HCT116 (cell line): ENCODE measurements at places on chromosomes 3 and 15.

DNA sequence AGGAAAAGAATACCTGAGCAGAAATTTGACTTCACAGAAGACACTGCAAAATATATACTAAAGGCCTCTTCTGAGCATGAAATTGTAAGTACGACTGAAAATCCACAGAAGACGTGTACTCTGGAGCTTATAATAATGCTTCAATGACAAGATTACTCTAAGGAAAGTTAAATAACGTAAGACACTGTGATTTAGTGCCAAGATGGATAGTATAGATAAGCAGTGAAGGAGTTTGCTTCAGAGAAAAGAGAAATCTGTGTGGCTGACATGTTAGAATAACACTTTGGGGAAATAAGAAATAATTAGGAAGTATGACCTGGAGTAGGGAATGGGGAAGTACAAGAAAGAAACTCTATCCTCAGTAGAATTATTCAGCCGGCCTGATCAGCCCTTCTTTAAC, 28.9 kb downstream of the ALDH1A2 start:
- no peak for DNase-seq

GRCh38 chr15:87144775-87145174, 1065.1 kb downstream of the AGBL1 start:
- DNase-seq, result no peak

DNA sequence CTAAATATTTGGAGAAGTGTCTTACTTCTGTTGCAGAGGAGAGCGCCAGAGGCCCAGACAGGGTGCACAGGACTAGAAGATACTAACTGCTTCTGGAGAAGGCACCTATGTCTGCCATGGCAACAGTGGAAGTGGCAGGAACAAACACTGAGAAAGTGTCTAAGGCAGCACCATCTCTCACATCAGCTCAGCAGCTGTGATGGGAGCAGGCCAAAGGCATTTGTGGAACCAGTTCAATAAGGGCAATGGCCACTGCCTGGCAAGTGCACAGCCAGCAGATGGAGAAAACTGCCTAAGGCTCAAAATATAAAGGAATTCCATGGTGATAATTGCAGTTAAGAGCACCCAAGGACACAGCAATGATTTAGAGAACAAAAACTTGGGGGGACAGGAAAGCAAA, 563.0 kb upstream of the CCDC54 start:
- no peak for DNase-seq

GRCh38 chr15:63893866-63894661, 60.3 kb upstream of the HERC1 start:
- DNase-seq, result no peak

- DNase-seq, result no peak
Measured at GRCh38 chr3:48595526-48596121, 495 bp upstream of the COL7A1 start.

- no peak for DNase-seq
Measured at GRCh38 chr3:127015282-127016042, 32.5 kb downstream of the PLXNA1 start.

DNA sequence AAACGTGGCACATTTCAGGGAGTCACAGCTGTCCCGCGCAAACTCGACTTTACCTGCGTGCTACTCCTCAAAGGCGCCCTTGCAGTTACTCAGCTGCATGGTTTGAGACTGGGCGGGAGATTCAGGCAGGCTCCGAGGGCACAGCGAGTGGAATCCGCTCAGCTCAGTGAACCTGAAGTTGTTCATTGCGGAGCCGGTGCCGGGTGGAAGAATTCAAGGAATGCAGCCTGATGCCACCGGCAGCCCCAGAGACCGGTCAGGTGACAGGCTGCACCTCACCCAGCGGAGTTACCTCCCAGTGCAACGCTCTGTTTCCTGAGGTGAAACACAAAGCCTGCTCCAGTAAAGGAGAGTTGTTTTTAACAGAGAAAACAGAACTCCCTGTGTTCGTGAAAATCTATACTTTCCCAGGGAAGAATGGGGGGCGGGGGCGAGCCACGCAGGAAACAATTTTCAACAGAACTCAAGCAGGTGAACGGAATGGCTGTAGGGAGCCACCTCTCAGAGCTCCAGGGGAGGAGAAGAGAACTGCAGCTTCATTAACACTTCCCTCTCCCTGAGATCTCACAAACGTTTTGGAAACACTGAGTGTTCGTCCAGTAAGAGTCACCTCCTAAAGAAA, 3.8 kb downstream of the VEPH1 start:
- DNase-seq, result peak; percentile 48

- no peak for DNase-seq
Measured at GRCh38 chr3:58167431-58168351, 43.1 kb downstream of the DNASE1L3 start.

GRCh38 chr3:58021072-58021959, 13.1 kb downstream of the FLNB start:
- no peak for DNase-seq

- no peak for DNase-seq
Measured at GRCh38 chr3:10998542-10998941, 6.0 kb downstream of the SLC6A1 start.

DNA sequence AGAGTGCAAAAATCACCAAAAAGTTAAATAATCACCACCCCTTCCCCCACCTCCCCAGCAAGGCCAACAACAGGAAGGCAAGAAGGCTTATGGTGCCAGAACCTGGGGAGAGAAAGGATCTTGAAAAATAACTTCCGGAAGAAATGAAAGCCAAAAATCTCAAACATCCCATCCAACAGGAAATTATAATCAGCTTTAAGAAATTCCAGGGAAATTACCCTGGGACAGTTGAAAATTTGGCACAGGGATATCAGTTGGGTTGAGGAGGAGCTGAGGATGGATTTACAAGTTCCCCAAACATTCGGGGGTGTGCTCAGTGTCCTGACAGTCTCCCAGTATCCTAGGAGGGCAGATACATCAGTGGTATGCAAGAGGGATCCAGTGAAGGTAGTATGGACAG, 82.7 kb downstream of the POLR2M start:
- no peak for DNase-seq
